ENCODE measurements at places on chromosomes 1 and 21.

GRCh38 chr1:6342056-6342455 lies 51.5 kb downstream of the ACOT7 start:
- no peak for DNase-seq

DNA sequence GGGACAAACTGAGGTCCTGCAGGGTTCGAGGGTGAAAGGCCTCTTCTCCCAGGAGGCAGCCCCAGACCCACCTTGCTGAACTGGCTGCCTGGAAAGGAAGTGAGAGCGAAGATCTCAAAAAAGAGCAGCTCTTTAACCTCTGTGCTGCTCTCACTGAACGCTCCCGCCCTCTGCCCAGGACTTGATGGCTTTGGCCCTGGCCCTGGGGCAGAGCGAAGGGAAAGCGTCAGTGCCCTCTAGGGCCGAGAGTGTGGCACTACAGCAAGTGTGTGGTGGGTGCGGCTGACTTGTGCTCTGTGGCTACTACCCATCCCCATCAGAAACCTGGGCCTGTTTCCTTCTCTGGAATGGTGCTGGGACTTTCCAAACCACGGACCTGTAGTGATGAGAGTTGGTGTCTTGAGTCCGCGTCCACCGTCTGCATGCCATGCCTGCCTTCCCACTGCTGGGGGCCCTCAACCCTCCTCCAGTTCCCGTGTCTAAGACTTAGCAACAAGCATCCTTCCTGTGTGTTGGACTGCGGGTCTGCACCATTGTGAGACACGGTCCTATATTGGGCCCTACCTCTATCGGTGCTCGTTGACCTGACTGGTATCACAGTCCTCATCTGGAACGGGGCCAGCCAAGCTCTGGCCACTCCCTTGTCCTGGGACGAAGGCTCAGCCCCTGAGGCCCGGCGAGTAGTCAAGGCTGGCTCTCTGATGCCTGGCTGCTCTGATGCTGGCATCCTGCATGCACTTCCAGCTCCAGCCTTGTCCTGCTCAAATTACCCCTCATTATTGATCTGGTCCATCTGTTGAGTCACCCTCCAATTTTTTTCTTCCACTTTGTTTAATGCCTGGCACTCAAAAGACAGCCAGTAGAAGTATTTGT lies 180.3 kb downstream of the DISC1 start:
- DNase-seq = no peak

DNA sequence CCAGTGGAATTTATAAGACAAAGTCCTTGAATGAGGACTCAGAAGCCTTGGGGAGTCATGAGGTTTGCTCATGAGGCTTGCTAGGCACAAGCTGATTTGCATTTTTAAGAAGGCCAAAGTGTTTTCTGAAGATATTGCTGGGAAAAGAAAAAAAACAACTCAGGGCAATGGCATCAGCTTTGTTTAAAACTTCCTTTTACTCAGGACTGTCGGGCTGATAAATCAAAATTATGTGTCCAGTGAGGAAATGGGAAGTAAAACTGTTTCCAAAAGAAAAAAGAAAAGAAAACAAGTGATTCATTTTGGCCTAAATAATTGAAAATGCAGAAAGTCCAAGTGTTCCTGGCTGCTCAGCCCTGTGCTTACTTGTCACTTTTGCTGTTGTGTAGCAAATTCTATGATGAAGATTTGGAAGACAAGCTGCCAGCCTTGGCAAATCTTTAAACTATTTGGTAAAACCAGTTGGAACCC lies 282.4 kb downstream of the HLX start:
- DNase-seq = no peak

DNA sequence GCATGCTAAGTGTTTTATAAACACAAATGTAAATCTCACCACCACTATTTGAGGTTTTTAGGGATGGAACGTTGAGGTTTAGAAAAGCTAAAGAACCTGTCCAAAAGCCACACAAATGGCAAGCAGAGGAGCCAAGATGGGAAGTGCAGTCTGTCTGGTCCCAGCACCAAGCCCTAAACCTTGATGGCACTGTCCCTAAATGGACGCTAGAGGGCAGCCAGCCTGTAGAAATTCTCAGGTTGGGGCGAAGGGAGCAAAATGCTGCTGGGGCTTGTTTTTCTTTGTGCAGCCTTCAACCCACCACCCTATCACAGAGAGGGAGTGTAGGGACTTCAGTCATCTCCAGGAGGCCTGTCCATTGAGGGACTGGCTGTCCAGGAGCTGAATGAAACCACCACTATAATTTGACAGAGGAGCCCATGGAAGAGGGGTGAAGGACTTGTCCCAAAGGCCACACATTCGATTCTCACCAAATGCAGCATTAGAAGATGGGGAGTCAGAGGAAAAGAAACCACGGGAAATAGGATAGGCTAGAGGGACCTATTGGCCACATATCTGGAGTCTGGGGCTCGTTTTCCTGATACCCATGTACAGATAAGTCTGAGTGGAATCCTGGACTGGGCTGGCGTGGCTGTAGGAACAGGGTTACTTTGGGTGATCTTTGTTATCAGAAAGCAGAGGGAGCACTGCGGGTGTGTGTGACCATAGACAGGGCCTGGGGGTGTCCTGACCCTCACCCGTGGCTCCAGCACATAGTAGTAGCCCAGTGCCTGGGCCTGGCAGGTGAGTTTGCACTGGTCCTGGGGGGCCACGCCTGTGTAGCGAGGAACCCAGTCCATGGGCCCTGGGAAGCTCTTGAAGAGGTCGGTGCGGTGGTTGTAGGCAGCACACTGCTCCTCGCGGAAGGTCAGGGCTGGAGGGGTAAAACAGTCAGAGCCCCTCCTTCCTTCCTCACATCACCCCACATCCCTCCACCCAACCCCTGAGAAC lies 6.1 kb downstream of the ADAMTS4 start:
- DNase-seq = no peak

DNA sequence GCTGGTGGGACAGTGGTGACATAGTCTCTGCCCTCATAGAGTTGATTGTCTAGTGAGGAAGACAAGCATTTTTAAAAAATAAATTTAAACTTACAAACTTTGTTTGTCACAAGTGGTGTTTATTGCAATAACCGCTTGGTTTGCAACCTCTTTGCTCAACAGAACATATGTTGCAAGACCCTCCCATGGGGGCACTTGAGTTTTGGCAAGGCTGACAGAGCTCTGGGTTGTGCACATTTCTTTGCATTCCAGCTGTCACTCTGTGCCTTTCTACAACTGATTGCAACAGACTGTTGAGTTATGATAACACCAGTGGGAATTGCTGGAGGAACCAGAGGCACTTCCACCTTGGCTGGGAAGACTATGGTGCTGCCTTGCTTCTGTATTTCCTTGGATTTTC lies 58.4 kb downstream of the LAMC2 start:
- DNase-seq = no peak

DNA sequence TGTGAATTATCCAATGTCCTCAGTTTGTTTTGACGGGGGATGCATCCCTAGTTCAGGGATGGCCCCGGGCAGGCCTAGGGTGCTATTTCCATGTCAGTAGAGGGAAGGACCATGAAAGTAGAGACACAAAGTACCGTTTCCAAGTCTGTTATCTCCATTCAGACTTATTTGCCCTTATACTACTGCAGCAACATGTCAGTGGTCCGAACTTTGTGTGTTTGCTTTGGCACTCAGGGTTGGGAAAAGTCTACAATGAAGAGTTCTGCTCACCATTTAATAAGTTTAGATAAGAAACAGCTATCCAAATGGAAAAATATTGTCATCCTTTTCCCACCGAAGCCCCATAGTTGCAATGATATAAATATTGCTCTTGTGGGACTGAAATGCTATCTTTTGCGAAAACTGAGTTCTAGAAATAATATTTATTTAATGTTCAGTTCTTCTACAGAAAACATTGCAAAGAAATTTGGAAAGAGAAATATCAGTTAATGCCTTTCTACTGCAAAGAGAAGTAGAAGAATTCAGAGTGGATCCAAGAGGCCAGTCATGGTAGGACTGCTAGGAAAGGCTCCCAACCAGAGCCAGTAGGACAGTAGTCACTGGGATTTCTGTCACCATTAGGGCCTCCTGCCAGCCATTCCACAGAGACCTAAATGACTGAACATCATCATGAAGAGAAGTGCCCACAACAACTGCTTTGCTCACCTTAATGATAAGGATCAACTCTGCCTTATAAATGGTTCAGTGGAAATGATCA lies 11.5 kb upstream of the AGT start:
- no peak for DNase-seq

DNA sequence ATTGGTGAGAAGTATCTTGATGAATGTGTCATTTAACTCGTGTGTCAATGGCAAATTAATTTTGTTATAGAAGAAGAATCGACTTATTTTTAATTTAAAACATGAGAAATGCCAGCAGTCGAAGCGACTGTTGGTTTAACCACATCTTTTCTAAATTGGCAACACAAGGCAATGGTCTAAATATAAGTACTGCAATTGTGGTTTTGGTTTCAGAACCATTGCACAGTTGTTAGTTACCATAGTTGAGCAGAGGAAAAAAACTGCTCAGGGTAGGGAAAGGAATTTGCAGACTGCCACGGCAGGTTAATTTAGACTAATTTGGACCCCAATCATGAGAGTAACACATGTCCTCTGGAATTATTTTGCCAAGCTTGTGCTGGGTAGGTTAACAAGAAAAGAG lies 185.6 kb upstream of the RUNX1 start:
- no peak for DNase-seq

- no peak for DNase-seq
These were observed 3.0 kb upstream of the C1orf159 start for GRCh38 chr1:1118876-1119220.
